ENCODE measurements at places on chromosomes 6 and 20.

- no peak for DNase-seq
These were observed 66.4 kb downstream of the ANKS1A start for GRCh38 chr6:34955442-34955841.

GRCh38 chr6:39756582-39756981, 31.4 kb upstream of the KIF6 start:
- DNase-seq = no peak

DNA sequence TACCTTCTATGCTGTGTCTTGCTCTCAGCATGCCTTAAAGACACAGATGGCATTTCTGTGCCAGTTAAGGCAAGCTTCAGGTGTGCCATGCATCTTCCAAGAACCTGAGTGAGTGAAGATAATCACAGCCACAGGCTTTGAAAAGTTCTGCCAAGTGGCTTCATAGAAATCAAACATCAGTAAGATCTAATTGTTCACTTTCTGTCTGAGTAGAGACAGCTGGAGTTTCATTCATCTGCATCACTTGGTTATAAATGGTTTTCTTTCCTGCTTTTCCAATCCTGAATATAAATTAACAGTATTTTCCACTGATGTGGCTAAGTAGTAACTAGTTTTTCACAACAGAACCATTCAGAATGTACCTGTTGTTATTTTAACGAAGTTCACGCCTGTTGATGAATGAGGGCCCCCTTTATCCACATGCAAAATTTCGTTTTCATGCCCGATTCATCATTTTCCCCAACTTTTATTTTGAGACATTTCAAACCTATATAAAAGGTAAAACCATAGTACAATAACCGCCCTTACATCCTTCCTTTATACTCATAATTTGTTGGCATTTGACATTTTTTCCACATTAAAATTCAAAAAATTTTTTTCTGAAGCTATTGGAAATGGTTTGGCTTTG, 38.6 kb upstream of the KCNG1 start:
- no peak for DNase-seq

GRCh38 chr6:136102991-136103688, 147.0 kb downstream of the MTFR2 start:
- no peak for DNase-seq

GRCh38 chr6:69180361-69181067, 545.4 kb downstream of the ADGRB3 start:
- DNase-seq = no peak

GRCh38 chr20:60486315-60486714, 528.1 kb downstream of the CDH26 start:
- DNase-seq = no peak

- DNase-seq = no peak
These were observed 1.2 kb upstream of the RAB22A start for GRCh38 chr20:58308290-58308679.

- DNase-seq = no peak
These were observed 134.7 kb upstream of the RNF24 start for GRCh38 chr20:4150070-4150441.

DNA sequence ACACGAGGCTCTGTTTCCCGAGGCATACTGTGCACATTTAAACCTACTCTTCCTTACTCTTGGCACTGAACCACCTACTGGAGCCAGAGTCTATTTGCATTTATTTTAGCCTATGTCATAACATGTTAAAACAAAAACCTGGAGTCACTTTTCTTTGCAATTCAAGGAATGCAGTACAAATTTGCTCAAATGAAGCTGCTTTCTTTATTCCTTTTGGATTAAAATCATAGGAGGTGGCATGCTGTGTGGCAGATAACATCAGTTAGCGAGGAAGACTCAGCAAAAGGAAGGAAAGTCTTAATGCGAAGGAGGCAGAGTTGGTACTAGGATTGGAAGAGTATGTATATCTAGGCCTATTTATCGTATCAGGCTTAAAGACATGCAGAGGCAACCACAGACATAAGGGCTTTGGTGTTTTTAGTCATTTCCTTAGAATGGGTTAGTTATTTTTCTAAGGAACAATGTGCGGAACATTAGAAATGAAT, 92.9 kb downstream of the SAMD3 start:
- DNase-seq = no peak

DNA sequence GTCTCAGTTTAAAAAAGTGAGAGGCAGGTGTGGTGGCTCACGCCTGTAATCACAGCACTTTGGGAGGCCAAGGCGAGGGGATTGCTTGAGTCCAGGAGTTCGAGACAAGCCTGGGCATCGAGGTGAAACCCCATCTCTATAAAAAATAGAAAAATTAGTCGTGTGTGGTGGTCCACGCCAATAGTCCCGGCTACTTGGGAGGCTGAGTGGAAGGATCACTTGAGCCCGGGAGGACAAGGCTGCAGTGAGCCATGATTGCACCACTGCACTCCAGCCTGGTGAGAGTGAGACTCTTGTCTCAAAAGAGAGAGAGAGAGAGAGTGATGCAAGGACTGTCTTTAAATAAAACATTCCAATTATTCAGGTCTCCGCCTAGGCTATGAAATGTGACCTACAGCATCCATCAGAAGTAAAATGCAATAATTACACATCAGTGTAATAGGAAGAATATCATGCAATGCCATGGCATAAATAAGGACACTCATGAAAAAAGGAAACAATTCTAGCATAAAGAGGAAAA, 81.5 kb downstream of the SH3BGRL2 start:
- DNase-seq = no peak

DNA sequence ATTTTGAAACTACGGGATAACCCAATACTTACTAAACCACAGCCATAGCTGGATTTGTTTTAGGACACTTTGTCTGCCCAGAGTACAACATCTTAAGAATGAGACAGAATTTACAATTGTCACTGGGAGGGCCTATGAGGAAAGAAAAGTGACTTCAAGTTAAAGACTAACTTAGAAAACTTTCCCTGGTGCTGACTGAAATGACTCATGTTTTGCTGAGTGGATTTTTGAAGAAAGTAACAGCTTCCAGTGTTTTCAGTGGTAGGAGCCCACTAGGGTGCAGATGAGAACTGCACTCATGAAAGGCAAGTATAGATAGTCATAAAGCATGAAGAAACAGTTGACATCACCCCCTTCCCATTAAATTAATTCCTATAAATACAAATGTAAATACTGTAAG, 988.2 kb upstream of the MAP3K7 start:
- no peak for DNase-seq

DNA sequence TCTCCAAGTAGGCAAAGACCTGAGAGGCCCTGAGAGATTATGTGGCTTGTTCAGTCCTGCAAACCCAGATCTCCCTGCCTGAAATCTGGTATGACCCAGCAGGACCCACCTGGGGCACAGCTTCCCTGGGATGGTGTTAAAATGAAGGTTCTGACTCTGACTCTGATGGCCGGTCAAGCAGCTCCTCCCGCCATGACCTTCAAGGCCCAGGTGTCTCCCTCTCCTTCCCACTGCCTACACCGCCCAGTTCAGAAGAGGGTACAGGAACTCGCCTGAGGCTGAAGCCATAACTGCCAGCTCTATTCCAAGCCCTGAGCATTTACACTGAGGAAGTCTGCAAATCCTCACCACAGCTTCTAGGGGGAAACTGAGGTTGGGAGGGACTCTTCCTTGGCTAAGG, 5.9 kb upstream of the CST7 start:
- DNase-seq = no peak

DNA sequence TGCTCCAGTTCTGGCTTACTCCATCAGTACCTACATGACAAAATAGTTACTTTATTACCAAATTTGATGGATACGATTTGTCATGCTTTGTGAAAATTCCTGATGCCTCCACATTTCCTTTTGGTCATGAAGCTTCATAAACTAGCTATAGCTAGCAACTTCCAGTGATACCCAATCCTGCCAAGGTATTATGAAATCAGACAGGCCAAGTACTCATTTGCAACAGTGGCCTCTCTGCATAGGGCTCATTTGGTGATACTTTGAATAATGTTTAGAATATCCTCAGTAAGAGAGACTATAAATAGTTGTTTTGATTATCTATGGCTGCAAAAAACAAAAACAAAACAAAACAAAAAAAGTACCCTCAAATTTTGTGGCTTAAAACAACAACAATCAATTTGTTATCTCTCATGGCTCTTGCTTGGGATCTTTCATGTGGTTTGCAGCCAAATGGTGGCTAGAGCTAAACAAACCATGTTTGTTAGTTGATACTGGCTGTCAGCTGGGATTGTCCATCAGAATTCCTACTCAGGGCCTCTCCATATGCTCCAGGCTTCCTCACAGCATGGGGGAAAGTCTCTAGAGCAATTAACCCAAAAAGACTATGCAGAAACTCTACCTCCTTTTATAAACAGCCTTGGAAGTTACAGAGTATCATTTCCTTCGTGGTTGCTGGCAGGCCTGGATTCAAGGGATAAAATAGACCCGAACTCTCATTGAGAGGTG, 10.1 kb upstream of the PRL start:
- no peak for DNase-seq

- DNase-seq = no peak
These were observed 14.7 kb downstream of the FOXF2 start for GRCh38 chr6:1403851-1404712.

DNA sequence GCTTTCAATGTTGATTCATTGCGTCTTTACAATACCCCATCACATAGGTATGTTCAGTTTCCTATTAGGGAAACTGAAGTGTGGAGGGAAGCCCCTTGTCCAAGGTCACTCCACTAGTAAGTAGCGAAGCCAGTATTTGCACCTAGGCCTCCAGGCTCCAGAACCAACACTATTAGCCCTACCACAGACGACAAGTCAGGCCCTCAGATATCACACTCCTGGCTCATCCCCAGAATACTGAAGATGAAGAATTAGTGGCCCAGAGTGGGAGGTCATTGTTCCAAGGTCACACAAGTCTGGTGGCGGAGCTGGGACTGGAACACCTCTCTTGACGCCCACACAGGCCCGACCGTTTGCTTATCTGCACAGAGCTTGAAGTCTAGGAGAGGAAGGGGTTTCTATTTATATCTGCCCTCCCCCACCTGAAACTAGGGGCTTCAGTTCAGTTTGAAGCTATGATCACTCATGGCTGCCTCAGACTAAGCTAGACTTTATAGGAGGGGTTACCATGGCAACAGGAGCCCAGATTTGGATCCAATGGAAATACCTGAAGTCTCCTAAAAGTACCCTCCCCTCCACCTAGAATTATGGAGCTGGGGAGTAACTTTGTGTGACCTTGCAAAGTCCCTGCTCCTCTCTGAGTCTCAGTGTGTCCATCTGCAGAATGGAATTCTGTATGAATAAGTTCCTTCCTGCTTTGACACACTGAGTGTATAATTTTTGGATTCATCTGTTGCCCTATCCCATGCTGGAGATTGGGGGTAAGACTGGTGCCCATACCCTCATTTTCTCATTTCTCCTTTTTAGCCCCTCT, 2.2 kb downstream of the SNTA1 start:
- no peak for DNase-seq

DNA sequence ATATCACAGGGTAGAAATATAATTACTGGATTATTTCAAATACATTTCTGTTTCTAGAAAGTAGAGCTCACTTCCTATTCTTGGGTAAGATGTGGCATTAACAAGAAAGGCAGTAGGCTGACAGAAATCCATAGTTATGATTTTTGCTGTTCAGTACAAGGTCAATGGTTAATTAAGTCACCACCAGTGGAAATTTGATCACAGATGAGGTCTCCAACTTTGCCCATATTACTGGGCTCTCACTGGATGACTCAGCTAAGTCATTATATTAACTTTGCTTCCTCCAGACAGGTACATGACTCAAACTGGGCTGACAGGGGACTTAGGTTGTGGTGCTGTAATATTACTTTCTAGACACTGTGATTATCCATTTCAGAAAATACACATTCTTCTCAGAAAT, 212.4 kb downstream of the GRIK2 start:
- DNase-seq = no peak

- DNase-seq = no peak
These were observed 252.3 kb downstream of the LY86 start for GRCh38 chr6:6840831-6841291.

DNA sequence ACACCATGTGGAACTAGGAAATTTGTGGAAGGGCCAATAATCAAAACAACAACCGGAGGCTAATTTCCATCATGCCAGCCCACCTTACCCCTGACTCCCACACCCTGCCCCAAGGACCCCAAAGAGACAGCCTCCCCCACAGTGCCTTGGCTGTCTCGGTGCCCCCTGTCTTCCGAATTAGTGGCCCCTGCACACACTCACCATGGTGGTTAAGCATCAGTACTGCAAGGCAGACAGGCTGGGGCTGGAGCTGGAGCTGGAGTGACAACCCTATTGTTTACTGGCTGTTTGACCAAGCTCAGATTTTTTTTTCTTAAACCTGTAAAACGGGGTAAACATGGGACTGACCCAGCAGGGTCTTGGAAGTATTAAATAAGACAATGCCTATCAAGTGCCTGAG, 238.0 kb downstream of the TFAP2C start:
- no peak for DNase-seq

DNA sequence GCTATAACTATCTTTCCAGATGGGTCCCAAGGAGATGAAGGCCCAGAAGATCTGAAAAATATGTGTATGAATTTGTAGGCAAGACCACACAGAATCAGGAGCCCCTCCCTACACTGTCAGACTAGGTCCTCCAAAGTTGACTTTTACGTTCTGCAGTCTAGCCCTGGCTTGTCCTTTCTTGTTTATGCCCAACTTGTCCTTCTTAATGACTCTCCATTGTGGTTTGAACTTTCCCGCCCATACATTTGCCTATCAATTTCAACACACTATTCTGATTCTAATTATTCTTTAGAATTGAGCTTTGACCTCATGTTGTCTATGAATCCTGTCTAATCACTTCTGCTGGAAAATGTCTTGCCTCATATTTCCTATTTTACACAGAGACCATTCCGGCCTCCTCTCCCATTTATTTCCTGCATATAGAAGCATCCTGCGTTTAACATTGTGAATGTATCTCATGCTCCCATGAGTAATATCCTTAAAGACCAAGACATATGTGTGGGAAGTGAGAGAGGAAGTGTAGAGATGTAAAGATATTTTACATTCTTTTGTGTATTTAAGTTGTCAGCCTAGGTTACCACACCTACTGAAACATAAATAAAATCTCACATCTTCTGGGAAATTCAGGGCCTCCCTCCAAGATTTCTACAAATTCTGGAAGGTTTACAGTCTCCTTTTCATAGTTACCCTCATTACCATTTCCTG, 348.3 kb downstream of the BCKDHB start:
- DNase-seq = no peak

GRCh38 chr6:109242029-109242428, 140.2 kb downstream of the CD164 start:
- no peak for DNase-seq

DNA sequence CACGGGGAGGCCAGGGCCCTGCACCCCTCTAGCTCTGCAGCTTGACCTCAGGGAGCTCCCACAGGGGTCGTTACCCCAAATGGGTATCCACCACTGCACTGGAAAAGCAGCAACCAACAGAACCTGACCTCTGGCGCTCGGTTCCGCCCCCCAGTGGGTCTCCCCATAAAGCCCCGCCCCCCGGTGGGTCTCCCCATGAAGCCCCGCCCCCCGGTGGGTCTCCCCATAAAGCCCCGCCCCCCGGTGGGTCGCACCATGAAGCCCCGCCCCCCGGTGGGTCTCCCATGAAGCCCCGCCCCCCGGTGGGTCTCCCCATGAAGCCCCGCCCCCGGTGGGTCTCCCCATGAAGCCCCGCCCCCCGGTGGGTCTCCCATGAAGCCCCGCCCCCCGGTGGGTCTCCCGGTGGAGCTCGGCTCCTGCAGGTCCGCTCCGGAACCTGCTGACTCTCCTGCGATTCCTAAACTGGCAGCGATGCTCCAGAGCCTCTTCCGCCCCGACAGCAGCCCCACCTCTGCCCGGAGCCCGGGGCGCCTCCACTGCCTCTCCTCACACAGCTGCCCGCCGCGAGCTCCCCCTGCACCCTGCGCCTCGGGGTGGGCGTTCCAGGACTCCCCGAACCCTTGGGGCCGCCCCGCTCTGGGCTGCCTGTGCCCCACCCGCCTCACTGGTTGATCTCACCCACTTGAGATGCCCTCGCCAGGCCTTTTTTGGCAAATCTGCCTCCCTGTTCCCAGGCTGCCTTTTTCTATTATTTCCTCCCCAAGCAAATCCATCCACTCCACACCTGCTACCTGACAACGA, 12.1 kb downstream of the SLC2A4RG start:
- no peak for DNase-seq
